Breast epithelium (tissue), 4 donors: ENCODE measurements at places on chromosomes 2 and 18. TPM values are rescaled to one million over a fixed set of nuclear protein-coding genes. Genes with fewer than 3 reads are reported as not detected.

- H3K4me1 ChIP-seq, result no peaks in the 10 kb centered on the region
- no peak overlapping the region for H3K27ac ChIP-seq
- no peak overlapping the region for H3K4me3 ChIP-seq
- DNase-seq, result no peak
Measured at GRCh38 chr2:82098617-82099016, 1794.1 kb upstream of the LRRTM1 start.

GRCh38 chr2:36516136-36516870 is 81.7 kb downstream of the FEZ2 start:
- H3K4me1 ChIP-seq, result no peaks in the 10 kb centered on the region
- no peak overlapping the region for H3K4me3 ChIP-seq
- H3K27me3 ChIP-seq, result no peaks in the 10 kb centered on the region
- no peak overlapping the region for H3K27ac ChIP-seq
- DNase-seq, result no peak

GRCh38 chr2:217784996-217785543 is 217.7 kb downstream of the TNS1 start:
- no peak overlapping the region for H3K4me3 ChIP-seq
- H3K36me3 ChIP-seq, result no peaks in the 10 kb centered on the region
- DNase-seq, result no peak
- H3K27ac ChIP-seq, result no peak overlapping the region
- H3K4me1 ChIP-seq, result no peaks in the 10 kb centered on the region

DNA sequence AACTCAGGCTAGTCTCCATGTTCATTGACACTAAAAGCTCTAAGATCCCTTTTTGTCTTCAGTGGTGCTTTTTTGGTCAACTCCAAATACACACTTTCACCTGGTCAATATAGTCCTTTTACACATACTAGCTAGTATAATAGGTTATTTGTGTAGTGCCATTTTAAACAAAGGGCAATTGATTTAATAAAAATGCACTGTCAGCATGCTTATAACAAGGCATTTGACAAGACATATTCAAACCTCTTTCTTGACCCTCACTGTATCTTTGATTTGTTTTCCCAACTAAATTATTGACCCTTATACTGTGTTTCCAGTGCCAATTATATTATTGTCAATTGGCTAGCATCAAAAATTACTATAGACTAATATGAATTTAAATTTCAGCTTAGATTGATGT is 1117.6 kb upstream of the DDX18 start:
- H3K27me3 ChIP-seq, result no peaks in the 10 kb centered on the region
- no peaks in the 10 kb centered on the region for H3K36me3 ChIP-seq
- DNase-seq, result no peak
- H3K27ac ChIP-seq, result no peak overlapping the region
- no peak overlapping the region for H3K4me3 ChIP-seq

- no peaks in the 10 kb centered on the region for H3K36me3 ChIP-seq
- H3K27ac ChIP-seq, result peak overlapping the region; percentile 32
- peaks cover 23% of the 10 kb centered on the region for H3K4me1 ChIP-seq
- H3K27me3 ChIP-seq, result no peaks in the 10 kb centered on the region
- peak; percentile 65 for DNase-seq
Measured at GRCh38 chr2:54979321-54980044, 70.8 kb downstream of the RTN4 start.

GRCh38 chr2:168708080-168708479 is 94.4 kb upstream of the NOSTRIN start:
- no peaks in the 10 kb centered on the region for H3K36me3 ChIP-seq
- H3K4me3 ChIP-seq, result no peak overlapping the region
- no peak overlapping the region for H3K27ac ChIP-seq

- H3K4me1 ChIP-seq, result no peaks in the 10 kb centered on the region
- H3K4me3 ChIP-seq, result no peak overlapping the region
- no peaks in the 10 kb centered on the region for H3K36me3 ChIP-seq
- no peak for DNase-seq
- H3K27ac ChIP-seq, result no peak overlapping the region
Measured at GRCh38 chr2:215915441-215915840, 97.9 kb downstream of the MREG start.

- H3K27me3 ChIP-seq, result no peaks in the 10 kb centered on the region
- no peak for DNase-seq
- no peaks in the 10 kb centered on the region for H3K4me1 ChIP-seq
Measured at GRCh38 chr2:58293056-58293455, 51.9 kb upstream of the FANCL start.

DNA sequence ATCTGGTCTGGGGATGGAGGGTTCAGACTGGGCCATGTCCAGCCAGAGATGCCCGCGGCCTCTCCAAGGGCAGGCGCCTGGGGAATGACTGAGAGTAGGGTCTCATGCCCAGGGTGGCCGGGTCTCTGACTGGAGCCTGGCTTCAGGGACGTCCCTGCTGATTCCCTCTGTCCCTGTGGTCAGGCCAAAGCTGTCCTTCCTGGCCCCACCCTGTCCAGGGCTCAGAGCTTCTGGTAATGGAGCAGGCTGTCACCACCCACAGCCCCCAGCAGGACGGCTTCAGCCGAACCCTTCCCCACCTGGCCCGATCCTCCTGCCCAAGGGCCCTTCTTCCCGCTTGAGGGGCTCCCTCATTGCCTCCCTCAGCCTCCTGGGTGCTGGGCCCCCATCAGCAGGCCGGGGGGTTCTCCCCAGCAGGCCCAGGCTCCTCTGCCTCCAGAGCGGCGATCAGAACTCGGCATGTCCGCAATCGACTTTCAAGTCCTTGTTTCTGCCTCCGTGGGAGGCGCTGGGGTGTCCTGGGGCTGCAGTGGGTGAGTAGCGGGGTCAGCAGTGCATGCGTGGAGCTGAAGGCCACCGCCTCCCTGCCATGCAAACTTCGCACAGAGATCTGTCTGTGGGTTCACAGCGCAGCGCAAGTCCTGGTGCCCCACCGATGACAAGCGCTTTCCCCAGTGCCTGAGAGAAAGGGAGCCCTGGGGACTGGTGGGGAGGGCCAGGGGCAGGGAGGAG is 18.3 kb downstream of the RAMP1 start:
- H3K36me3 ChIP-seq, result no peaks in the 10 kb centered on the region
- H3K27ac ChIP-seq, result no peak overlapping the region
- H3K27me3 ChIP-seq, result no peaks in the 10 kb centered on the region
- H3K4me1 ChIP-seq, result no peaks in the 10 kb centered on the region

DNA sequence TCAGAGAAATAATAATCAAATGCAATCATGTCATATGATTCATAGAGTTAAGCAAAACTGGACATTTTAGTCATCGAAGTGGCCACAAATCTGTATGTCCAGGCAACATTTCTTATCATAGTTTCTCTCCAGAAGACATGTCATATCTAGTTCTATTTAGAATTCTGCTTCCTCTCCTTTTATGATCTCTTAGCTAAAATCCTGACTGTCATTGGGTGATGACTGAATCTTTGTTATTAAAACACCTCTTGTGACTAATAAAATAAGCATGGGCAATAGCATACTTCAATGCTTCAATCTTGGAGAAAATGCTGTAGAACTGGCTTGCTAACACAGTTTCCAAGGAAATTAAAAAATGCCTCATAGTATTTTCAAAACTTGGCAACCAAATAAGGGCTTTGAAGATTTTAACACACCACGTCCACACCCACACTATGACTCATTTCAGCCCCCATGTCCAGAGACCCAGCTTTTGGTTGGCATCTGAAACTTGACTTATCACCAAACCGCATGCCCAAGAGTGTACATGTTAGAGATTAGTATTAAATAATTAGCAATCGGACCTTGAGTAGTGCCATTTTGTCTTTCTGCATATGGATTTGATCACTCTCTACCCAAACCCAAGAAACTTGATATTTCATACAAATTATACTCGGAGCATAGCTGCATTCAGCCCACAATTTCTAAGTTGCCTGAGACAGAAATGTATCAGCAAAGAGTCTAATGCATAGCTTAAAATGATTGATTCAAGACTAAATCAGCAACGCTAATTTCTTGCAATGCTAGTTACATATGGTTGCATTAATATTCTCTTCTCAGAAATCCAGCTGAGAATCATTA is 106.5 kb upstream of the ETAA1 start:
- H3K27ac ChIP-seq, result no peak overlapping the region
- H3K4me3 ChIP-seq, result no peak overlapping the region
- no peak for DNase-seq
- H3K4me1 ChIP-seq, result no peaks in the 10 kb centered on the region
- no peaks in the 10 kb centered on the region for H3K27me3 ChIP-seq
- no peaks in the 10 kb centered on the region for H3K36me3 ChIP-seq

DNA sequence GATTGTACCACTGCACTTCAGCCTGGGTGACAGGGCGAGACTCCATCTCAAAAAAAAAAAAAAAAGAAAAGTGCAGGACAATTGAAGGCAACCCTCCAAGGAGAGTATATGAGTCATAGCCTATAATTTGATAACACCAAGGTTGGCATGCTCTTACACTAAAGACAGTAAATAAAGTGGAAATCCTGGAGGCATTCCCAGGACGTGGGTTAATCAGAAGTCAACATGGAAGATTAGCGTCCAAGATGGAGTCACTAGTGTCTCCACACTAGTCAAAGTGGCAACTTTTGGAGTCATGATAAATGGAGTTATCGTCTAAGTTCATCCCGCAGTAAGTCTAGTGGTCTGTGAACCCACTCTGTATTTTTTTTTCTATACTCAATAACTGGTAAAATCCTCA is 21.2 kb upstream of the UGGT1 start:
- no peaks in the 10 kb centered on the region for H3K36me3 ChIP-seq
- no peak overlapping the region for H3K27ac ChIP-seq
- no peaks in the 10 kb centered on the region for H3K27me3 ChIP-seq
- no peak overlapping the region for H3K4me3 ChIP-seq
- no peaks in the 10 kb centered on the region for H3K4me1 ChIP-seq

DNA sequence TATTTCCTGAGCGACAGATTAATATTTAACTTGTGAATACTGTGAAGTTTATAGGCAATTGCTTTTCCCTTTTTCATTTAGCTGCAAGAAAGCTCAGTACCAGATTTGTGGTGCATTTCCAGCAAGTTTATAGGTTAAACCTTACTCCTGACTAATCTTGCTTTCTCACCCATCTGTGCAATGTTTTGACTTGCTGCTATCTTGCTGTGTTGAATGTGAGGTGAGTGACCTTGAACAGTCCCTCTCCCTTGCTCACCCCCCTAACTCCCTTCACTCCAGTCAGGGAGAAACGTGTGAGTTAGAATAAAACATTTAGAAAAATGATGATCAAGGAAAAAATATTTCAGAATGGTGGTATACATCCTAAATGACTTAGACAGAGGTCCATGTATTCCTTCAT is 39.8 kb upstream of the PARD3B start:
- no peaks in the 10 kb centered on the region for H3K4me1 ChIP-seq
- H3K36me3 ChIP-seq, result no peaks in the 10 kb centered on the region
- no peak overlapping the region for H3K27ac ChIP-seq
- no peak for DNase-seq
- H3K4me3 ChIP-seq, result no peak overlapping the region

GRCh38 chr2:46878886-46879285 is 36.7 kb downstream of the MCFD2 start:
- no peaks in the 10 kb centered on the region for H3K4me1 ChIP-seq
- no peaks in the 10 kb centered on the region for H3K36me3 ChIP-seq
- peak overlapping the region; percentile 20 for H3K27ac ChIP-seq
- H3K27me3 ChIP-seq, result no peaks in the 10 kb centered on the region
- DNase-seq, result no peak
- no peak overlapping the region for H3K4me3 ChIP-seq

GRCh38 chr2:194591192-194591591 is 1065.8 kb upstream of the SLC39A10 start:
- H3K36me3 ChIP-seq, result no peaks in the 10 kb centered on the region
- H3K27me3 ChIP-seq, result no peaks in the 10 kb centered on the region
- DNase-seq, result no peak
- no peaks in the 10 kb centered on the region for H3K4me1 ChIP-seq
- H3K4me3 ChIP-seq, result no peak overlapping the region

DNA sequence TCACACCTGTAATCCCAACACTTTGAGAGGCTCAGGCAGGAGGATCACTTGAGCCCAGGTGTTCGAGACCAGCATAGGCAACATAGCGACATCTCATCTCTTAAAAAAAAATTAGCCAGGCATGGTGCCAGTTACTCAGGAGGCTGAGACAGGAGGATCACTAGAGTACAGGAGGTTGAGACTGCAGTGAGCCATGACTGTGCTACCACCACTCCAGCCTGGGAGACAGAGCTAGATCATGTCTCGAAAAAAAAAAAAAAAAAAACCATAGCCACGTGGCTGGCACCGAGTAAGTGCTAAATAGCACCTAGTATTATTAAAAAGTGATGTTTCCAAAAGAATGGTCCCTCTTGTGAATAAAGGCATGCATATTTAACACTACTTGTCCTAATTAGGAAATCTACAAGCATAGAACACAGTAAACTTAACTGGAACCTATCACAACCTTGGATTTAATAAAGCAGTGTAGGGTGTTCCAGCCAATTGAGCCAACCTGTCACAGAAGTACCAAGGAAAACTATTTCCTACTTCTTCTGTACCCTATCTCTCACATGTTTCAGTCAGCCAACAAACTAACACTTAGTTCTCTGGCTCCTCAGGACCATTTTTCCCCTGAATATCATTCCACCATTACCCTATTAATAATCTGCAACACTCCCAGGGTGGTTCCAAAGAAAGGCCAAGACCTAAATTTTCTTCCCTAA is 8.8 kb downstream of the RAB1A start:
- H3K36me3 ChIP-seq, result no peaks in the 10 kb centered on the region
- H3K4me3 ChIP-seq, result no peak overlapping the region
- no peak for DNase-seq
- no peaks in the 10 kb centered on the region for H3K27me3 ChIP-seq

GRCh38 chr2:128027278-128027800 is 520 bp downstream of the SAP130 start:
- H3K4me1 ChIP-seq, result no peaks in the 10 kb centered on the region
- peak; percentile 99 for DNase-seq
- H3K36me3 ChIP-seq, result no peaks in the 10 kb centered on the region
- peak overlapping the region; percentile 92 for H3K27ac ChIP-seq

DNA sequence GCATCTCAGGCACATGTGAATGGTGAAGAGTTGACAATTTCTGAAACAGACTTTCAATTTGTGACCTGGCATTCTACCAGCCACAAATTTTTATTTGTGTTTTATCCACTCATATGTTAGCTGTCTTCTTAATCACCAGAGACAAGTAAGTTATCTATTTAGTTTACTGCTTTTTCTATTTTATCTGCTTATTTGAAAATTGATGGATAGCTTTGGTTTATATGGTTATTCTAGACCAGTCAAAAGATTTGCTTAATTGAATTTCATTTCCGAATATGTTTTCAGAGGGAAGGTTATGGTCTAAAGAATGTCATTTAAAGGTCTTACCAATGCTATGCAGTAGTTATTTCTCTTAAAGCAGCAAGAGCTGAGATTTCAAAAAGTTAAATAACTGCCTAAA is 43.5 kb upstream of the LRRTM1 start:
- H3K36me3 ChIP-seq, result no peaks in the 10 kb centered on the region
- no peak overlapping the region for H3K27ac ChIP-seq
- H3K27me3 ChIP-seq, result no peaks in the 10 kb centered on the region
- no peaks in the 10 kb centered on the region for H3K4me1 ChIP-seq

Gene PROKR1
- total RNA-seq, result 0.80 TPM

Gene FBXO15
- 0.64 TPM for total RNA-seq

Gene THAP4
- total RNA-seq, result 35.3 TPM

Gene RIT2
- total RNA-seq, result not detected

Gene PFN4
- 0.96 TPM for total RNA-seq

Gene CIB4
- total RNA-seq, result not detected

Gene GPC1
- total RNA-seq, result 56.3 TPM

Gene SCN3A
- 5.3 TPM for total RNA-seq

Gene ROCK2
- 181 TPM for total RNA-seq

Gene MATN3
- total RNA-seq, result 2.9 TPM

Gene TCF23
- total RNA-seq, result not detected

Gene MEP1B
- 0.15 TPM for total RNA-seq
